Stimulated activated naive CD4-positive, alpha-beta T cell (primary cell): ENCODE measurements at places on chromosomes 11 and 22.

- DNase-seq: no peak
Observed at GRCh38 chr11:94737171-94737611, 31.0 kb upstream of the AMOTL1 start.

- DNase-seq: no peak
Observed at GRCh38 chr11:111148121-111148520, 97.4 kb upstream of the POU2AF2 start.

DNA sequence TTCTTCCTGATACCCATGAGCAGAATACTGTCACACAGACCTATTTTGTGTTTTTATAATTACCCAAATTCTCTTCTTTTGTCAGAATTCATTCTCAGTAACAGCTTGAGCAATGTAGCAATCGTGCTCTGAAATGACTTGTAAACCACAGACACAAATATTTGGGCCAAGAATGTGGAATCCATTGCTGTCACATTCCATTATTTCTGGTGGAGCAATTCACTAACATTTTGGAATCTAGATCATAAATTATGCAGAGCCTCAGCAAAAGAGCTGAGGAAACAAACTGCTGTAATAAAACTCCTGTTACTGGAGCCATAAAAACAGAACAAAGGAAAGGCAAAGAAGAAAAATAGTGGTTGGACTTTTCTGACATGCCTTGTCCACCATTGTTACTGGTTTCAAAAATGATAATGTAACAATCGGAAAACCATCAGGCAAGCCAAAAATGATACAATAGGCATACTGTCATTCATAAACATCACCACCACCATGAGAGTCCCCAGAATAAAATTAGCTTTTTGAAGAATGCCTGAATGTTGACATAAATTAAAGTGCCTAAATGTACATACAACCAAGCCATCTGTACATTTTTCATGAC is 223.4 kb upstream of the PITPNB start:
- DNase-seq: no peak

DNA sequence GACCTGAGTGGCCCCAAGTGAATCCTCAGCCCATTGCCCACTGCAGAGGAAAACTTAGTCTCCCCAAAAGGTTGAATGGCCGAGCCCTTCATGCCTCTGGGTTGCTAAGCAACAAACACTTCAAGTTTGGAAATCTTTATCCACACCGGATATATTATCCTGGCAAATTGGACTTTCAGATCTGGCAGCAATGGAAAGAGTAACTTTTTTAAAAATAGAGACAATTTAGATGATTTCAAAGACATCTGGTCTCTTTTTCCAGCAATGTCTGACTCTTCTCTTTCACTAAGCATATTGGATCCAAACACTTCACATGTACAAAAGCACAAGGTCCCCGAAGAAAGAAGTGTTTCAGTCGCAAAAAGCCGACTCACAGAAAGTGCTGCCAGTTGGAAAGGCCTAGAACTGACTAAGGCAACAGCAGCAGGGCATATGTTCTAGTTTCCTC is 505.3 kb downstream of the SOX6 start:
- no peak for DNase-seq

- DNase-seq: no peak
Observed at GRCh38 chr11:1453611-1454034, 33.0 kb downstream of the MOB2 start.

GRCh38 chr11:11069841-11070835 is 212.3 kb upstream of the ZBED5 start:
- DNase-seq: no peak

DNA sequence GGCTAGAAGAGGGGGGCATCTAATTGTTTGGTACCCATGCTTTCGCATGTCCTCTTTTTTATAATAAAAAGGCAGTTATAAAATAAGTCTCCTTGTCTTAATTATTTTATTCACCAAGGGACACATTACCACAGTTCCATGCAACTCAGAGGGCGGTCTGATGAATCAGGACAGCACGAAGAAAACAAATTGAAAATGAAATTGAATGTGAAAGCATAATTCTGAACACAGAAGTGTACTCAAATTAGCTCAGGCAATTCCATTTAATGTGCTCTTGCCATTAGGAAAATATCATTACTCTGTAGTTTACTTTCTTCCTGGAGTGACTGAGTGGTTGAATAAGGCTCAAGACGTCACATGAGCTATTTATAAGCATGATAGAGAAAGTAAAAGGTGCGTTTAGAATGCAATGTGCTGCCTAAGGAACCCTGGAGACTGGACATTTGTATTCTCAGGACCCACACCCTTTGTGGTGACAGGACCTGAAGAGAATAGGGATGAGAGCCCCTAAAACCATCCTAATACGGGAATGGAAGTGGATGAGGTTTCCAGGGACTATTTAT is 59.6 kb downstream of the MTNR1B start:
- DNase-seq: no peak

DNA sequence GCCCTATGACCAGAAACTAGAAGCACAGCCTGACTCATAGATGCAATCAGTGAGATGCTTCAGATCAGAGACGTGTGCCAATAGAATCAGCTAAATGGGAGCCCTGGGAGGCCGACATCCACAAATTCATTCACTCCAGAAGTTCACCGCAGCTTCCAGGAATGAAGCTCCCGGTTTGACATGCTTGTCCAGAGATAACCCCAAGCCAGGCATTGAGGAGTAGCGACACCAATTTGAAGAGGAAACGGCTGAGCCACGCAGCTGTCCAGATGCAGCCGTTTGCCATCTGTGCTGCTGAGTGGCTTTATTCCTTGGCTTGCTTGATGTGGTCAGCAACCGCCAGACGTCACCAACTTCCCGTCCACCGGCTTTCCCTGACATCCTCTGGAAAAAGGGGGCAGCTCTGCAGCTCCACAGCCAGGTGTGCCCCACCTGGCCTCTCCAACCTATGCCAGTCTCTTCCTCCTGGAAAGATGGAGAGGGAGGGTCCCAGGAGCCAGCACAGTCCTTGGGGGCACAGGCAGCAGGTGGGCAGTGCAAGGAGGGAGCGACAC is 123.9 kb upstream of the OPCML start:
- no peak for DNase-seq

GRCh38 chr11:83174008-83174407 is 17.1 kb downstream of the PCF11 start:
- no peak for DNase-seq

- DNase-seq: no peak
Observed at GRCh38 chr11:132942611-132943356, 589.5 kb downstream of the OPCML start.

- no peak for DNase-seq
Observed at GRCh38 chr11:118622376-118623268, 15.2 kb downstream of the PHLDB1 start.

- no peak for DNase-seq
Observed at GRCh38 chr22:42320443-42321416, 50.3 kb upstream of the TCF20 start.

DNA sequence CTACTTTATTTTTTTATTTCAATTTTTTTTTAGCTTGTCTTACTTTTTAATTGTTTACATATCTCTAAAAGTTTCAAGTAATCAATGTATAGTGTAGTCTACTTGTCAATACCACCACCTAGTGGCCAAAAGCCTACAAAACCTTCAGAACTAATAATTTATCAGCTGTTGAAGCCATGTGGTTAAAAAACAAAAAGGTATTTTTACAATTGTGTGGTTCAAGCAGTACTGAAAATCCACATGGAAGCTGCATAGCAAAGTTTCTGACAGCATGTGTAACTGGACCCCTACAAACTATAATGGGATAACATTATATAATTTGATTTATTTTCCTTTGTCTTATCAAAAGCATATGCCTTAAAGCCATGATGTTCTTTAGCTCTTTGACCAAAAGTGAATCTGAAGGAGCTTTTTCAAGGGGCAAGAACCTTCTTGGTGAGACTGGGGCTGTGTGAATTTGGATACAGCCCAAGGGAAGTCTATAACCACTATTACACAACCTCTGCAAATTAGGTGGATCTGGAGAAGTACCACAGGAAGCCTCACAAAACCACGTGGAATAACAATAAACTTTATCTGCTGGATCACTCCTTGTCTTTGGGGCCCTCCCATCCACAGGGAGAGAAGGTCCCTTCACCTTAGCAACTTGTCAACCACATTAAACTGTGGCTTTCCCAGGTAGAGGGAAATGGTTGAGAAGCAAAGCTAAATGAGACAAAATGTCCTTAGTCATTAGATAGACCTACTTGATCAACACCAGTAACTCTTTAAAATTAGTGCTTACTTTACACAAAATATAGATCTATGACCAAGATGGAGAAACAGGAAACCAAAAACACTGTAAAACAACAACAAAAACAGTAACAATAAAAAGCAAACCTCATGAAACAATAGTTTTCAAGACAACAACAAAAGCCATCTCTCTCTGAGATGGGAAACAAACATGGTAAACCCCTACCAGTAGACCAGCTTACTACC is 9.9 kb downstream of the NARS2 start:
- DNase-seq: peak; percentile 33

DNA sequence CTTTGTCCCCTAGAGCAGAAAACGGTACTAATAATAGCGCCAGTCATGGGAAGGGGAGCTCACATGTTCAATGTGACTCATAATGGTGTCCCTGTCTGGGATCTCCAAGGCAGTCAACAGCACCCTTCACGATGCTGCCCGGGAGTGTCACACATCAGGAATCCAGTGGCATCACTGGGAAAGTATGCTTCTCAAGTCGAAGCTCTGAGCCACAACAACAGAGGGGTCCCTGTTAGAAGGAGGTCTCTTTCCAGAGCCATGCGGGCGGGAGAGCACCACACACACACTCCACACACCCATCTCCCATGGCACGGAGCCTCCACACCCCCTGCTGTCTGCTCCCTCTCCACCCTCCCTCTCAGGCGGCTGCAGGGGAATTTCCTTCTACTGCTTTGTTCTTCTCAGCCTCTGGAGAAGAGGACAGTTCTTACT is 119.7 kb downstream of the ETS1 start:
- peak; percentile 72 for DNase-seq

DNA sequence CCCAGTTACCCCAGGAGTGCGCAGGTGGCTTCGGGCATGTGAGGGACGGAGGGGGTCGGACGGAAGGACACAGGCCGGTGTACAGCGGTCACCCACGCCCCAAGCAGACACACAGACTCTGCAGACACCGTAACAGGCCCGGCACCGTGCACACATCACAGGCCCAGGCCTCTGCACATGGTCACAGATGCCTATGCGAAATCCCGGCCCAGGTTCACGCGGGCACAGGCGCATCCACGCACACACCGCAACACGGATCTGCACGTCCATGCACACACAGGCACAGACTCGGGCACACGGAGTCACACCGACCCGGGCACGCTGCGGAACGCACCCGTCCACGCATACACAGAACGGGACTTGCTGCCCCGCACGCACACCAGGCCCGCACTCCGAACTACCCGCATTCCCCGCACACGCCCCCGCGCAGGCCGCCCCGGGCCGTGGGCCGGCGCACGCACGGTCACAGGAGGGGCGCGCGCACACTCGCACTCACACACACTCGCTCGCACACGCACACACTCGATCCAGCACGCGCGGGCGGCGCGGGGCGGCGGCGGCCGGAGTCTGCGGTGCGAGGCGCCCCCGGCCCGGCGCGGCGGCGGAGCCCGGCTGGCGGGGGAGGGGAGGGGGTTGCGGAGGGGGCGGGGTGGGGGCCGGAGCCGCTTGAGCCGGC is at the start of gene MGAT3:
Gene MGAT3, plus strand, starts transcription at position 491 of the 676 bp plus-strand sequence. CDS start 30,336 bp downstream, outside the sequence.
- no peak for DNase-seq

GRCh38 chr22:33271390-33272161 is 213.4 kb upstream of the SYN3 start:
- DNase-seq: no peak

DNA sequence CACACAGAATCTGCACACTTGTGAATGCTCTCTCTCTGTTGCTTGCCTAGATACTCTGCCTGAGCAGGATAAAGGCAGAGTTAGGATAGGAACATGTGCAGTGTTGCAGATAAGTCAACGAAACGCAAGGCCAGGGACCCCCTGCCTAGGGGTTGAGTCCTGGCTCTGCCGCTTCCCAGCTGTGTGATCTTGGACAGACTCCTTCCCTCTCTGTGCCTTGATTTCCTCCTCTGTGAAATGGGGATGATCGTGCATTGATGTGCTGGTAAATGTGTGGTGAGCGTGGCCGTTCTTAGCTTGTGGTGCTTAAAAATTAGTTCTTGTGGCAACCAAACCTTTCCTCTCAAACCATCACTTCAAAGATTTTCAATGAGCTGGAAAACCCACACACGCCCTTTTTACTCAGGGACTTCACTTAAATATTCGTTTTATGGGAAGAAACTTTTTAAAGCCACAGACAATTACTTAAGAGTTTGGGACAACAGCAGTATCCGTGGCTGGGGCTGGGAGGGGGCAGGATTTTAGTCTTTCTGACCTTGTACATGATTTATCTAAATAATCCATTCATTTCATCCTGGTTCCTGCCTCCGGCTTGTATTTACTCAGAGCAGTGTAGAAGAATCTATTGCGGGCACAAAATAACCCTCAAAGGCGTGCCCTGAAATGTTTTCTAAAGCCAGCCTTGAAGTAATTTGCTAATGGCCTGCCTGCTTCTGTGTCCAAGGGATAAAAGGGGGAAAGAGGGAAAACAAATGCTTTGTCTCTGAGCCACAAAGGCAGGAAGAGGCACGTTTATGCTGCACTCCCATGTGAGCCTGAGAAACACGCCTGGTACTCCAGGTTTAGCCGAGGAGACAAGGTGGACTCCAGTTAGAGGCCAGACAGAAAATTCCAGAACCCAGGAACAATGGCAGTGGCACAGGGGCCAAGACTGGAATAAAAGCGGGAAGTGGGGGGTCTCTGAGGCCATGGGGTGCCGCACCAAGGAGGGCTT is 85.0 kb upstream of the CRYBB3 start:
- DNase-seq: no peak

GRCh38 chr11:30741039-30741550 is 154.9 kb upstream of the MPPED2 start:
- DNase-seq: no peak

- no peak for DNase-seq
Observed at GRCh38 chr11:114358716-114359115, 41.6 kb downstream of the C11orf71 start.

GRCh38 chr11:111932611-111932950 is 4.6 kb upstream of the DIXDC1 start:
- DNase-seq: no peak

GRCh38 chr11:114131461-114131864 is 72.0 kb downstream of the ZBTB16 start:
- peak; percentile 11 for DNase-seq

DNA sequence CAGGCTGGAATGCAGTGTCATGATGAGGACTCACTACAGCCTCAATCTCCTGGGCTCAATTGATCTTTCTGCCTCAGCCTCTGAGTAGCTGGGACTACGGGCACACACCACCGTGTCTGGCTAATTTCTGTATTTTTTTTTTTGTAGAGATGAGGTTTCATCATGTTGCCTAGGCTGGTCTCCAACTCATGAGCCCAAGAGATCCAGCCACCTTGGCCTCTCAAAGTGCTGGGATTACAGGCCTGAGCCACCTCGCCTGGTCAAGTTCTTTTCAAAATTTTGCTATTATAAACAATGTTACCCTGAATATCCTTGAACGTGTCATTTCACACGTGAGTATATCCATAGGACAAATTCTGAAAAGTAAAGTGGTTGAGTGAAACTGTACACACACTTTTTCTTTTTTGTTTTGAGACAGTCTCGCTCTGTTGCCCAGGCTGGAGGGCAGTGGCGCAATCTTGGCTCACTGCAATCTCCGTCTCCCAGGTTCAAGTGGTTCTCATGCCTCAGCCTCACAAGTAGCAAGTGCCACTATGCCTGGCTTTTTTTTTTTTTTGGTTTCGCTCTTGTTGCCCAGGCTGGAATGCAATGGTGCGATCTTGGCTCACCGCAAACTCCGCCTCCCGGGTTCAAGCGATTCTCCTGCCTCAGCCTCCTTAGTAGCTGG is 21.6 kb upstream of the EP300 start:
- DNase-seq: no peak

- DNase-seq: no peak
Observed at GRCh38 chr11:77167111-77167626, 39.1 kb downstream of the MYO7A start.

- DNase-seq: no peak
Observed at GRCh38 chr22:46618667-46619066, 1.5 kb upstream of the GRAMD4 start.
